ENCODE measurements at places on chromosomes 7 and 10.

DNA sequence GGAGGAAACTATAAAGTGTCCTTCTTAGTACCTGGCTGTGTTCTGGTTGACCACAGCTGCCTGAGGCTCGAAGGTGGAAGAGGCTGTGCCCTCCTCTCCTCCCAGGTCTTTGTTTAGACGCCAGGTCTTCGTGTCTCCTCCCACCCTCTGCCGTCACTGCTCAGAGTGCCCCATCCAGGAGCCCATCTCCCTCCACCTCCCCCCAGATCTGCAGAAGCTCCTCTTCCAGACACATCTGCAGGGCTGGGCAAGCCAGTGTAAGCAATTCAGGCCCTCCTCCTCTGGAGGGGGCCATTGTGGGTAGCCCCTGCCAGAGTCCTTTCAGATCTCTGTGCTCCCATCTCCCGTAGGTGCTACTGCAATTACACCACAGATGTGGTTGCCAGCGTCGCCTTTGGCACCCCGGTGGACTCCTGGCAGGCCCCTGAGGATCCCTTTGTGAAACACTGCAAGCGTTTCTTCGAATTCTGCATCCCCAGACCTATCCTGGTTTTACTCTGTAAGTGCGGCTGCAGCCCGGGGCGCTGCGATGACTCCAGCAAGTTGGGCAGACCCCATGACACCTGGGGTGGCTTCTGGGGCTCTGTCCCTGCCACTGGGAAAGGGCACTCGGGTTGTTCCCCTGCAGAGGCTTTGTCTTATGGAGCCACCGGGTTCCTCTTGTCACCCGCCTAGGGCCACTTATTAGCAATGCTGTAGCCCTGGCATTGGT, 107.5 kb downstream of the PARP12 start:
- DNase-seq: no peak

GRCh38 chr7:17298840-17299482, 509 bp downstream of the AHR start:
- DNase-seq: peak; percentile 67

- no peak for DNase-seq
Measured at GRCh38 chr10:130489891-130490290, 353.7 kb downstream of the GLRX3 start.

DNA sequence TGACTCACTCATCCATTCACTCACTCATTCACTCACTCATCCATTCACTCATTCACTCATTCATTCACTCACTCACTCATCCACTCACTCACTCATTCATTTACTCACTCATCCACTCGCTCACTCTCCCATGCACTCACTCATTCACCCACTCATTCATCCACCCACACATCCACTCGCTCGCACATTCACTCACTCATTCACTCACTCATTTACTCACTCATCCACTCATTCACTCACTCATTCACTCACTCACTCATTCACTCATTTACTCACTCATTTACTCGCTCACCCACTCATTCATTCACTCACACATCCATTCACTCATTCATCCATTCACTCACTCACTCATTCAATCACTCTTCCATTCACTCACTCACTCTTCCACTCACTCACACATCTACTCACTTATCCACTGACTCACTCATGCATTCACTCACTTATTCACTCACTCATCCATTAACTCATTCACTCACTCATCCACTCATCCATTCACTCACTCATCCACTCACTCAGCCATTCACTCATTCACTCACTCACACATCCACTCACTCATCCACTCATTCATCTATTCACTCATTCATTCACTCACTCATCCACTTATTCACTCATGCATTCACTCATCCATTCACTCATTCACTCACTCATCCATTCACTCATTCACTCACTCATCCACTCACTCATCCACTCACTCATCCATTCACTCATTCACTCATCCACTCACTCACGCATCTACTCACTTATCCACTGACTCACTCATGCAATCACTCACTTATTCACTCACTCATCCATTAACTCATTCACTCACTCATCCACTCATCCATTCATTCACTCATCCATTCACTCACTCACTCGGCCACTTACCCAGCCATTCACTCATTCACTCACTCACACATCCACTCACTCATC, 74.0 kb downstream of the CARD11 start:
- no peak for DNase-seq

GRCh38 chr7:72032934-72033333, 379.2 kb downstream of the CALN1 start:
- no peak for DNase-seq

DNA sequence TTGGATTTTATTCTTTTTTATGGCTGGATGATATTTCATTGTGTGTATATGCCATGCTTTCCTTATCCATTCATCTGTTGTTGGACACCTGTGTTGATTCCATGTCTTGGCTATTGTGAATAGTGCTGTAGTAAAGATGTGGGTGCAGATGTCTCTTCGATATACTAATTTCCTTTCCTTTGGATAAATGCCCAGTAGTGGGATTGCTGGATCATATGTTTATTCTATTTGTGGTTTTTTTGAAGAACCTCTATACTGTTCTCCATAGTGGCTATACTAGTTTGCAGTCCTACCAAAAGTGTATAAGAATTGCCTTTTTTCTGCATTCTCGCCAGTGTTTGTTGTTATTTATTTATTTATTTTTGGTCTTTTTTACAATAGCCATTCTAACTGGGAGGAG, 159.8 kb downstream of the WNT2 start:
- no peak for DNase-seq

GRCh38 chr7:93843260-93843659, 47.3 kb downstream of the TFPI2 start:
- DNase-seq: no peak

DNA sequence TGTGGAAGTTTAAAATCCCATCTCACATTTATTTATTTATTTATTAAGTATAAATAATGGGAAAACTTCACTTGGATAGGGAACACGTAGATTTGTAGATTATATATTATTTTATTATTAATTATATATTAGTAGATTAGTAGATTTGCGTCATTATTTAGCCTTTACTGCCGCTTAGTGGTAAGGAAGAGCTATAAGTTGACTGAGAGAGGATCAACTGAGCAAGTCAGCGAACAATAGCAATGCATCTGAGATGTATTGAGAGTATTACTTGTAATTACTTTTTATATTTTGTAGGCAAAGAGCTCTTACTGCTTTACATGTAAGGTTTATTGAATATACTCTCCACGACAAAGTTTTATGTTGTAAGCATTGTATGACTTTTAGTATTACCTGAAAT, 244.5 kb upstream of the ANKRD30A start:
- DNase-seq: no peak

DNA sequence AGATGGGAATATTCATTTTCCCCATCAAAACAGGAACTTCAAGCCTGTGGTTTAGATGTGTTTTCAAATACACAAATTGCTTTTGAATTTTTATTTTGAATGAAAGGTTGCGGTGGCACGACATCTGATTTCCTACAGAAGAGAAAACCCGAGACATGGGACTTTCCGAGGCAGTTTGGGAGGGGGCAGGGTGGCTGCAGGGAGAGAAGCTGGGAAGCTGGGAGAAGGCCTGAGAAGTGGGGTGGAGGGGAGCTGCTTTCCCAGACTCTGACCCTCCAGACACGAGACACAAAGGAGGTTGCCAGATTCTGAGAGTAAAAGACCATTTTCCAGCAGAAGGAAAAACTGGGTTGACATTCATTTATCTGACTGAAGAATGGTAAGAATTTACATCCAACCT, 19.6 kb downstream of the TMEM176A start:
- DNase-seq: no peak

GRCh38 chr10:59895629-59896116, 10.7 kb downstream of the CCDC6 start:
- no peak for DNase-seq

DNA sequence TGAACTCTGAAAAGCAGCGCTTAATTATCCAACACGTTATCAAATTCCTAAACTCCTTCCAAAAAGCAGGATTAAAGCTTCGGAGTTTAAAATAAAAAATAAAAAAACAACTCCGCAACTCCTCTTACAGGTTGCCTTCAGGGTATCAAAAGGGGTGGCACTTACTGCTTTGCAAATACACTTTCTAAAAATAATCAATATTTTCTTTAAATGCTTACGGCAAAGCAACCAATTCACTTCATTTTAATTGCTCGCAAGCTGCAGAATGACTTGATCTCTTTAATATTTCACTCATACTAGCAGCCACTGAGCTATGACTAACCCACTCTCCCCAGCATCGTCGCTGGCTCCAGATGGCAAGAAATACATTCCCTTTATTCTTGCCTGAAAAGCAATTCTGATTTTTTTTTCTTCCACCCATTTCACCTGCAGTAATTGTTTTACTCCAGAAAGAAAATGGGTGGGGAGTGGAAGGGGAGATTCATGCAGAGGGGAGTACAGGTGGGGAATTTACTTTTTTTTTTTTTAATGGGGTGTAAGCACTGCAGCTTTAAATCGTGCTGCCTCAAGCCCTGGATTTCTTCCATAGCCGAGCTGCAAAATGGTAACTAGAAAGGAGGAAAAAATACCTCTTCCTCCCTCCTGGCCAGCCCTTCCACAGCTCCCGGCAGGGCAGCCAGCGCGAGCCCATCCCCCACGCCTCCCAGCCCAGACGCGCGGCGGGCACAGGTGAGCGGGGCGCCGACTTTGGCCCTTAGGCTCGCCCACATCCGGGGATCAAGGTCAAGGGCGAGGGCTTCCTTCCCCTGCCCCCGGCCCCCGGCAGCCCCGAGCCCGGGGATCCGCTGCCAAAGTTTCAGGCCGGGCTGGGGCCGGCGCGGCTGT, 54.2 kb upstream of the FHIP2A start:
- DNase-seq: no peak

GRCh38 chr7:23272275-23272674, 25.7 kb downstream of the GPNMB start:
- DNase-seq: no peak

GRCh38 chr7:38222481-38223096, 44.5 kb downstream of the STARD3NL start:
- peak; percentile 55 for DNase-seq

DNA sequence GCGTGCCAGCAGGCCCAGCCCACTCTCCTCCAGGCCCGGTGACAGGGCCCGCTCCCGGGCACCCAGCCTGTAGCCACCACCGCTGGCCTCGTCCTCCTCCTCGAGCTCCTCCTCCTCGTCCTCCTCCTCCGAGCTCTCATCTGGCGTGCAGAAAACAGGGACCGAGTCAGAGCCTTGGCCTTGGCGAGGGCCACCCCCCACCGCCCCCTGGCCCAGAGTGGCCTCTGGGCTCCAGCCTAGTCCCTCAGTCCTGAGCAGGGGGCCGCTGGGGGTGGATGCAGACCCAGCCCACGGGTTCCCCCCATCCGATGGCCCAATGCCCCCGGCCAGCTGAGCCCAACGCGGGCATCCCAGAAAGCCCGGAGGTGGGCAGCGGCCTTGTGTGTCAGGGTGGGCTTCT, 62.9 kb downstream of the SLC29A4 start:
- no peak for DNase-seq

- no peak for DNase-seq
Measured at GRCh38 chr10:88670497-88670896, 6.3 kb downstream of the LIPF start.

GRCh38 chr10:110373059-110373458, 68.3 kb upstream of the SMNDC1 start:
- DNase-seq: no peak

DNA sequence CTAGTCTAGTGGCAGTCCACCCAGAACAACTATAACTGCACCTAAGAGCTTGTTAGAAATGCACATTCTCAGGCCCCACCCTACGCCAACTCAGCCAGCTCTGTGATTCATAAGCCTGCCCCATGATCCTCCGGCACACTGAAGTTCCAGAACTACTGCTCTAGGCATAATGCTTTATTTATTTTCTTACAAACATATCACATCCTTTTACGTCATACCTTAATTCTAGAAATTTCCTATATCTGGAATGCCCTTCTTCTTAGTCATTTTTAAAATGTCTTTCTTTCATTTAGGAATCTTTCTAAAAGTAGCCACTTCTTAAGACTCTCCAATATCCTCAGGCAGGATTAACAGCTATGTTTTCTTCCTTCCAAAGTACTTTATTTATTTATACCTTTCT, 480.1 kb downstream of the INHBA start:
- DNase-seq: no peak

GRCh38 chr10:69057951-69058297, 30.0 kb upstream of the SRGN start:
- DNase-seq: no peak

GRCh38 chr10:97408496-97408992, 7.4 kb upstream of the RRP12 start:
- DNase-seq: no peak

- peak; percentile 76 for DNase-seq
Measured at GRCh38 chr7:27921081-27921836, 181.3 kb downstream of the TAX1BP1 start.

DNA sequence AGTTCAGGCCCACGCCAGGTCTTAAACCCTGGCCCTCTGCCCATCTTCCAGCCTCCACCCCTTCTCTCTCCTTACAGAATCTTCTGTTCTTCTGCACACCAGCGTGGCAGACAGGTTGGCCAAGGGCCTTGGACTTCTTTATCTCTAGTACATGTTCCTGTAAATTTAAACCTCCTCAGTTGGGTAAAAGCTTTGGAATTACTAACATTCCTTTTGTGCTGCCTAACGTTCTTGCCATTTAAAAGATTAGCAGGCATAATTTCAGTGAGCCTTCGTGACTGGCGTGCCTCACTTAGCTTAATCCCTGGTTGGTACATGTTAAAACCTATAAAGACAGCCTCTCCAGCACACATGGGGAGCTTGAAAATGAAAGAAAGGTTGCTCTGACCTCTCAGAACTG, 192.2 kb downstream of the CUX1 start:
- no peak for DNase-seq

GRCh38 chr10:90407131-90407530, 450.7 kb downstream of the HTR7 start:
- DNase-seq: no peak

DNA sequence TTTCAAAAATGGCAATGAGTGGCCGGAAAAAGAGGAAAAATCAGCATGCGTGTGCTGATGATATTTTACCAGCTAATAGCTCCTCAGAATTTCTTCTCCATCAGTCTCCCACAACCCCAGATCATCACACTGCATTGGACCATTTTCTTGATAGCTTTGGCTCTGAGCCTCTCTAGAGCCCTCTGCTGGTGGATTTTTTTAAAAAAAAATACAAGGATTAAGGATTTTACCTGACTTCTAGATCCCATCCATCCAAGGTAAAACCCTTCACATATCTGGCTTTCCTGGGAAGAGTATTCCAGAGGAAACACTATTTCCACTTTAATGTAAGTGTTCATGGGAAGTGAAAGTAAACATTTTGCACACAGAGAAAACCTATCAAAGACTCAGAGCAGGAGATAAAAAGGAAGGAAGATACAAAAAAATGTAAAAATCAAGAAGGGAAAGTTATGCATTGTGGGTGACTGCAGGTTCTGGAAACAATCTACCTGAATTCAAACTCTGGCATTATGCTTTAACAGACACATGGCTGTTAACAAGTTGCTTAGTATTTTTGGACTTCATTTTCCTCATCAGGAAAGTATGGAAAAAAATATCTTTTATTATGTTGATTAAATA, 380.9 kb downstream of the LRRTM3 start:
- DNase-seq: peak; percentile 1

GRCh38 chr10:114188900-114189299, 9.7 kb downstream of the TDRD1 start:
- no peak for DNase-seq

- no peak for DNase-seq
Measured at GRCh38 chr7:47586925-47587324, 5.0 kb upstream of the TNS3 start.
